ENCODE measurements at places on chromosomes 6 and 20.

DNA sequence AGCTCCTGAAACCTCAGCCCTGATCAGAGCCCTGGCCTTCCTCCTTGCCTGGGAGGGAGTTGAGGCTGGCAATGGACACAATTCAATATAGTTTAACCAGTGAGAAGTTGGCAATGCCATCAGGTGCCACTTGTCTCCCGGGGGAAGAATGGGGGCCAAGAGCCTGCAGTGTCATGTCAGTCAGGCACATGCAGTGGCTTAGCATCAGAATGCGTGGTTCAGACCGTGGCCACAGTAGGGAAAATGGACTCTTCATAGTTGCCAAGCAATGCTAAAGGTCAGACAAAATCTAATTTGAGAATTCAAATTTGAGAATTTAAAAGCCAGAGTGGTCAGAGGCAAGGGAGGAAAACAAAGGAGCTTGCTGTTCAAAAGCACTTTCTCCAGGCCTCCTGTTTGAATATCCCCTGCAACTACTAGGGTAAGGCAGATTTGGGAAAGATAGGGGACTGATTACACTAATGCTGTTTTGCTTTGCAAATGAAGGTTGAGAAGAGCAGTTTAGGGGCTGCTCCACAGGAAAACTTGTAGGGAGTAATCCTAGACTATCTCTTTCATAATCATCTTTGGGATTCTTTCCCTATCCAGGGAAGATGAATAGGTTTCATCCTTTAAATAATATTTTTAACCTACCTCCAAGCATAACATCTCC, 33.1 kb upstream of the CLIC5 start:
- no peak for DNase-seq

DNA sequence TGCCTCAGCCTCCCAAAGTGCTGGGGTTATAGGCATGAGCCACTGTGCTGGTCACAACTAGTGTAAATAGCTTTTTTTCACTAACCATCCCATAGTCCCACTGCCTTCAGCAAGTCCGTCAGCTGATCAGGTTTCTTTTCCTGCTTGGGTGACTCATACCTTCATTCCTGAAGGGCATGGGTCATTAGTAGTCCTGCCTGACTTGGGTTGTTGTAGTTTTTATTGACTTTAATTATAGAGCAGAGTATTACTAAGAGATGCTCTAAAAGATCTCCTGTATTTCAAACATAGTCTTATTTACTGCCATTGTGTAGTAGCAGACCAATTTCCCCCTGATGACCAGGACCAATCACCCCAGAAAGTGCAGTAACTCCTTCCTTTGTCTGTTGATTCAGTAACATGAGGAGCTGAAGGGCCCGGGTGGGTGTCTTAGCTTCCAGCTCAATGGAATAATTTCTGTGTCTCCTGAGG, 25.8 kb downstream of the HLA-C start:
- DNase-seq, result no peak

DNA sequence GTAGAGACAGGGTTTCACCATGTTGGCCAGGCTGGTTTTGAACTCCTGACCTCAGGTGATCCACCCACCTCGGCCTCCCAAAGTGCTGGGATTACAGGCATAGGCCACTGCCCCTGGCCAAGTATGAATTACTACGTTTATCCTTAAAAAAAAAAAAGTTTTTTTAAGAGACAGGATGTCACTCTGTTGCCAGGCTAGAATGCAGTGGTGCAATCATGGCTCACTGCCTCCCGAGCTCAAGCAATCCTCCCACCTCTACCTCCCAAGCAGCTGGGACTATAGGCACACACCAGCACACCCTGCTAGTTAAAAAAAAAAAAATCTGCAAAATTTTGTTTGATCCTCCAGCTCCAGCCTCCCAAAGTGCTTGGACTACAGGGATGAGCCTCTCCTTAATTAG, 23.1 kb downstream of the IYD start:
- no peak for DNase-seq

- DNase-seq, result no peak
These were observed 32.0 kb upstream of the POPDC3 start for GRCh38 chr6:105211831-105212230.

GRCh38 chr6:150202404-150202803, 59.6 kb downstream of the PPP1R14C start:
- DNase-seq, result no peak

DNA sequence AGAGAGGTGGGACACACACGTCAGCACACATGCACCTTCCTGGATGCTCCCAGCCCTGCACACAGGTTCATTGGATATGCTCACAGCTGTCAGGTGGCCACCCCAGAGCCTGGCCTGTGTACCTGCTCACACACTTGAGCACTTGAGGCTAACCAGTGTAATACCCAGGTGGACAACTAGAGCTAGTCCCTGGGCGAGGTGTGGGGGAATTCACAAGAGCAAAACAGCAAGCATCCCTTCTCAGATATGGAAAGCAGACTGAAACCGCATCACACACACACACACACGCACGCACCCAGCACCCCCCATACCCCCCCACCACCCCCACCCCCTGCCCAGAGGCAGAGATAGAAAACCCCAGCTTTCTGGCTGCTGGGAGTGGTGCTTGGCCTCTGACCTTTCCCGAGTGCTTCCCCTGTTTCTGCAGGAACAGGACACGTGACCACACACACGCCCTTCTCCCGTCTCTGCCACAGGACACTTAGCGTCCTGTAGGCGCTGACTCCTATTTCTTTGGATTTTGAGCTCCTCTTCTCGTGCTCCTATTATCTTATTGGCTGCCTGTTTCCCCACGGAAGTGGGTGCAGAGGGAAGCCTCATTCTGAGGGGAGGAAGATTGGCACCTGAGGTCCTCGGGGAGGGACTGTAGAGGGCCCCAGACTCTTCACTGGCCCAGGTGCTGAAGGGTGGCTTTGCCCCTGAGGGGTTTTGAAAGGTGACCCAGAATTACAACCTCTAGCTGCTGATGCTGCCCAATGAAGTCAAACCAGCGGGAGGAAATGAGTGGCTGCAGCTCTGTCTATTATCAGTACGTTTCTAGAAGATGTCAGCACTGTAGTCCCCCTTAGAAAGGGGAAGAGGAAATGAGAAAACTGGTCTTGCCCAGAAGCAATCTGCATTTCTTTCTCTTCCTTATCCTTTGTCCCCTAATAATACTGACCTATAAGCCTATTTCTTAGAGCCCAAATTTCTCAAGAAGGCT, 65.8 kb downstream of the SYTL3 start:
- no peak for DNase-seq

DNA sequence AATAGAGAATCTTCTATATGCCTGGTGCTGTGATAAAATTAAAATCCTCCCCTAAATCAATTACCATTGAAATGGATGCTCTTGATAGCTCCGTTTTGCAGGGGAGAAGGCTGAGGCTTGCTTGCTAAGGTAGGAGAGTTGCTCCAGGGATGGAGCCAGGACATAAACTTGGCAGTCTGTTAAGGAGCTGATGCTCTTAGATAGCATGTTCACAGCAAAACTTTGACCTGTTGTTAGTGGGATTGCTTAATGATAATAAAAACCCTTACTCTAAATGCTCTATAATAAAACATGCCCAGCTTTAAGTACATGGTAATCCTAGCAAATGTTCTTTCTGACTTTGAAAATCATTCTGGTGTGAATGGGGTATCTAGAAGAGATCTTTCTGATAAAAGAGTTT, 228.4 kb upstream of the JAG1 start:
- no peak for DNase-seq

DNA sequence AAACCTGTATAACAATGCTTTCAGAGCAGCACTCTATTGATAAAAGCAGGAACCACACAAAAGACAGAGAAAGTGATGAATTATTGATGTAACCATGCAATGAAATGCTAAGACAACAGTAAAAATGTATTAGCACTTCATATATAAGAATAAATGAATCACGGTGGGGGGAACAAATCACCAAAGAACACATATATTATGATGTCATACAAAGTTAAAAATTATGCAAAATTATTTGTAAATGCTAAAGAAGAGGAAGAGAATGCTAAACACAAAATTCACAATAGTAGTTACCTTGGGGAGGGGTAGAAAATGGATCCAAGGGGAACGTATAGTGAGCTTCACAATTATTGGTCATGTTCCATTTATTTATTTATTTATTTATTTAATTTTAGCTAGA, 133.9 kb downstream of the KIF13A start:
- DNase-seq, result no peak

DNA sequence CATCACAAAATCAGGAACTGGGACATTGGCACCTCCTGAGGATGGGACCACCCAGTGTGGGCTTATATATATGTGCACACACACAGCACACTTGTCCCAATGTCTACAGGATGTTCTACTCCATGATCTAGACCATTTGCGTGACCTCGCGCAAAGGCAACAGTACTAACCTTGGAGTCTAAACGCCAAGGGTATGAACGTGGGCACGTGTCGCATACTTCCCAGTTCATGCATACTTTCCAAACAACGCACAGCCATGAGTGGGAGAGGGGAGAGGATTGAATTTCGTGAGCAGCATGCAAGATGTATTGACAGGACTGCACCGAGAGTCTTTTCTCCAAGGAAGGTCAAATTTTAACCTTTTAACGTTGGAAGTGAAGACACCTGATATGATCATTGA, 214.2 kb upstream of the QKI start:
- DNase-seq, result no peak

DNA sequence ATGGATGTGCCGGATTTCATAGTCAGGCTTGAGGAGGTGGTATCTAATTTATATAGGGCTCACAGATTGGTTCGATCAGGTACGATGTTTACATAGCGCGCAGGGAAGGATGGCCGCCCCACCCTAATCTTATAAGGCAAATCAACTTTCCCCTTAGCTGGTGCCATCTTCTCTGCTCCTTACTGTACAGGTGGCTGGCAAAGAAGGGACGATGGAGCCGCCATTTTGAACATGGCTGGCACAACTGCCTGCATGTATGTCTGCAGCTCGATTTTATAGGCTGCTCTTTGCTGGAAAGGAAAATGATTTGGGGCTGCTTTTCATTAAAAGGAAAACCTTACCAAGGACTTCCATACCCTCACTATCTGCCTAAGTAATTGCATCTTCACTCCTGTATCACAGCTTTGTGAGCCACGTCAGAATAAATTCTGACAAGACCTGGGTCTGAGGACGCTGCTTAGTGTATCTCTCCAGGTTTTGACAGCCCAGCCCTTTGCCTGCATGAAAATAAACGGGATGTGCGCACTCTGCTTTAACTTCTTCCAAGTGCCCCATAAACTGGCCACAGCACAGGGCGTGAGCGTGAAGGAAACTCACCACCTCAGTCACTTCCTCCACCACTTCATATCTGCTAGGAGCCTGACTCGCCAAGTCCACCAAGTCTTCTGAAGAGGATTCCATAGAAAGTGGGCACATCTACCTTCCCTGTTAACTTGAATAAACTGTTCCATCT, 109.4 kb upstream of the ARMC2 start:
- DNase-seq, result no peak

DNA sequence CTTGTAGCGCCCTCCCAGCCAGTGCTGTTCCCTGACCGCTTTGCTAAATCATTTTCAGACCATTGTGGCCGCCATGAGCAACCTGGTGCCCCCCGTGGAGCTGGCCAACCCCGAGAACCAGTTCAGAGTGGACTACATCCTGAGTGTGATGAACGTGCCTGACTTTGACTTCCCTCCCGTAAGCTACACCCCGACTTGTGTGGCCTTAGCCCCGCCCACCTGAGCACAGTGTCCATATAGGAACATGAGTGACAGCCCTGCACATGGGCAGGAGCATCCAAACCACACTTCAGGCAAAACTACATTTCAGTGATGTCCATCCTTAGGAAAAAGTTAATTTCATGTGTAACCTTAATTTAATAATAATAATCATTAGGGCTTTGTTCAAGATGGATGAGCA, 51.1 kb downstream of the GNAS start:
- no peak for DNase-seq
